ENCODE measurements at places on chromosomes 7 and 10. TPM values are rescaled to one million over a fixed set of nuclear protein-coding genes. Genes with fewer than 3 reads are reported as not detected.

- peak; percentile 62 for DNase-seq
Observed at GRCh38 chr10:72337039-72337629, 17.6 kb downstream of the DNAJB12 start.

GRCh38 chr10:81386817-81387216 lies 488.2 kb upstream of the NRG3 start:
- DNase-seq = peak; percentile 18

Gene PAPOLB
- total RNA-seq = not detected

Gene PKD2L1
- total RNA-seq = not detected

DNA sequence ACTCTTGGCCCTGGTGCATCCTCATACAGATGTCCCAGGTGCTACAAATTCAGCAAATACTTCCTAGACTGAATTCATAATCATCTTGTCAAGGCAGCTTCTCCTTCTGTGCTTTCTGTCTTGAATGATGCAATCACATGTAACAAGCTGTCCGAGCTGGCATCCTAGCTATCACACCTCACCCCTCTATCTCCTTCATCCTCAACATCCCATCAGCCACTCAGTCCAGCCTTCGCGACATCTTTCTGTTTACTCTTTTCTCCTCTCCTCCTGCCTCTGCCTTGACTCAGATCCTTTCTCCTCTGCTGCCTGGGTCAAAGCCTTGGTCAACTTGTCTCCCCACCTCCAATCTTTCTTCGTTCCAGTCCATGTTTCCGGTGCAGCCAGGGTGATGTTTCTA lies 240.4 kb upstream of the CELF2 start:
- DNase-seq = no peak

DNA sequence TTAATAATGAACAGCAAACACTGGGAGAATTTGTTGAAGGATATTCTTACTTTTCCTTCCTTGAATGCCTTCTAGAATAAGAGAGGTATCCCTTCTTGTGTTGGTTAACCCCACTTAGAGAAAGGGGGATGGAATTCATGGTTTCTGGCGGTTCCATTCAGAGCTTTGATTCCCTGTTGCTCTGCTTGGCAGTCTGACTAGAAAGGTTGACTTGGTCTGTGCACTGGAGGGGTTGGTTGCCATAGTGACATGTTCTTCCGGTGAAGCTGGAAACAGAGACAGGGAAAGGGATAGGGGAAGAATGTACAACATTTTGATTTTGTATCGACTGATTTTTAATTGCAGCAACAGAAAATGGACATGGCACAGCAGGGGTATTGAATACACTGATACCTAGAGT lies 2.5 kb downstream of the TMEM178B start:
- DNase-seq = no peak

Gene HHEX
- 2.6 TPM for total RNA-seq

DNA sequence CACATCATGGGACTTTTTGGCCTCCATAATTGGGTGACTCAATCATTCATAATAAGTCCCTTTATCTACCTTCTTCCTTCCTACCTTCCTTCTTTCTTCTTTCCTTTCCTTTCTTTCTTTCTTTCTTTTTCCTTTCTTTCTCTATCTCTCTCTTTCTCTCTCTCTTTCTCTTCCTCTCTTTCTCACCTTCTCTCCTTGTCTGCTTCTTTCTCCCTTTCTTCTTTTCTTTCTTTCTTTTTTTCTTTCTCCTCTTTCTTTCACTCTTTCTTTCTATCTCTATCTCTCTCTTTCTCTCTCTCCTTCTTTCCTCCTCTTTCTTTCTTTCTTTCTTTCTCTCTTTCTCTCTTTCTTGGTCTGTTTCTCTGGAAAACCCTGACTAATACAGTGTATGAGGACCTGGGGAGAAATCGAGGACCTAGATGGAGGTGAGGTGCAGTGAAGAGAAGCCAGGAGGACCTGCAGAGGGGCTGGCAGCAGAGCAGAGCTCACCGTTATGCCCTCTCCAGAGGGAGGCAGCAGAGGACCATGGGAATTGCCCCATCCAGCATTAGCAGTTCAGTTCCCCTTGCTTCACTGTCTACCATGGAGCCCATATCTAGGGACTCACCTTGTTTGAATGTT lies 52.7 kb upstream of the BTRC start:
- DNase-seq = peak; percentile 44

Data from HT1080 (cell line).